ENCODE measurements at places on chromosomes 2 and 18.

DNA sequence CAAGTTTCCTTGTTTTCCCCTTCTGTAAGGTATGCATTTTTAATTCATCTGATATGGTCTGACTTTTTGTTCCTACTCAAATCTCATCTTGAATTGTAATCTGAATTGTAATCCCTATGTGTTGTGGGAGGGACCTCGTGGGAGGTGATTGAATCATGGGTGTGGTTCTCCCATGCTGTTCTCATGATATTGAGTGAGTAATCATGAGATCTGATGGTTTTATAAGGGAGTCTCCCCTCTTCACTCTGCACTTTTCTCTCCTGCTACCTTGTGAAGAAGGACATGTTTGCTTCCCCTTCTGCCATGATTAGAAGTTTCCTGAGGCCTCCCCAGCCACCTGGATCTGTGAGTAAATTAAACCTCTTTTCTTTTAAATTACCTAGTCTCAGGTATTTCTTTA is 476.1 kb downstream of the LPIN1 start:
- DNase-seq: no peak

- DNase-seq: no peak
These were observed 7.5 kb downstream of the ABCG8 start for GRCh38 chr2:43846140-43846793.

- DNase-seq: no peak
These were observed 98.1 kb downstream of the COL6A3 start for GRCh38 chr2:237315829-237316225.

- peak; percentile 40 for DNase-seq
These were observed 54.9 kb upstream of the CAPN13 start for GRCh38 chr2:30862054-30862651.

DNA sequence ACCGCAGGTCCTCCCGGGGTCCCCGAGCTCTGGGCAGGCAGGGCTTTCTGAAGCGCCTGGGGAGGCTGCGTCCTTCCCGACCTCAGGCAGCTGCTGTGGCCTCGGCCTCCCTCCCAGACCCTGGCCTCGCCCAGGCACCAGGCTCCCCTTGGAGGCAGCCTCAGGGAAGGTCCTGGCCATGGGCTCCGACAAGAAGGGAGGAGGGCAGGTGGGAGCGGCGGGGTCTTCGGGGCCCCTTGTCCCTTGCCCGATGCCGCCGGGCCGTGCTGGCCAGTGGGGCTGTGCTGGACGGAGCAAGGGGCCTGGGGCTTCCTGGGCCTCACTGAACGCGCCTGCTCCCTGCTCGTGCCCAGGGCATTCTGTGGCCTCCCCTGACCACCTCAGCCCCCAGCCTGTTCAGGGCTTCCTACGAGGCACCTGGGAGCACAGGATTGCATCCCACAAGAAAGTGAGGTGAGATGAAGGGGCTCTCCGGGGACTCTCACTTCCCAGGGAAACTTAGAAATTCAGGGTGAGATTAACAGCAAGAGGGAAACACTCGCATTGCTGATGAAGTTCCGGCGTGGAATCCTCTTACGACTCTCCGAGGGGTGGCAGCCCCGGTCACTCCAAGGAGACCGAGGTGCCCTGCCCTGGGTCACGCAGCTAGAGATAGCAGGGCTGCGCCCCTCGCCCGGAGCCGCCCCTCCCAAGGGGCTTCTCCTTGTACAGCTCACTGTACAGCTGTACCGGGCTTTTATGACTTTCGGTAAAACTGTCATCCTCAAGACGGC is 778 bp downstream of the MFSD2B start:
- no peak for DNase-seq

DNA sequence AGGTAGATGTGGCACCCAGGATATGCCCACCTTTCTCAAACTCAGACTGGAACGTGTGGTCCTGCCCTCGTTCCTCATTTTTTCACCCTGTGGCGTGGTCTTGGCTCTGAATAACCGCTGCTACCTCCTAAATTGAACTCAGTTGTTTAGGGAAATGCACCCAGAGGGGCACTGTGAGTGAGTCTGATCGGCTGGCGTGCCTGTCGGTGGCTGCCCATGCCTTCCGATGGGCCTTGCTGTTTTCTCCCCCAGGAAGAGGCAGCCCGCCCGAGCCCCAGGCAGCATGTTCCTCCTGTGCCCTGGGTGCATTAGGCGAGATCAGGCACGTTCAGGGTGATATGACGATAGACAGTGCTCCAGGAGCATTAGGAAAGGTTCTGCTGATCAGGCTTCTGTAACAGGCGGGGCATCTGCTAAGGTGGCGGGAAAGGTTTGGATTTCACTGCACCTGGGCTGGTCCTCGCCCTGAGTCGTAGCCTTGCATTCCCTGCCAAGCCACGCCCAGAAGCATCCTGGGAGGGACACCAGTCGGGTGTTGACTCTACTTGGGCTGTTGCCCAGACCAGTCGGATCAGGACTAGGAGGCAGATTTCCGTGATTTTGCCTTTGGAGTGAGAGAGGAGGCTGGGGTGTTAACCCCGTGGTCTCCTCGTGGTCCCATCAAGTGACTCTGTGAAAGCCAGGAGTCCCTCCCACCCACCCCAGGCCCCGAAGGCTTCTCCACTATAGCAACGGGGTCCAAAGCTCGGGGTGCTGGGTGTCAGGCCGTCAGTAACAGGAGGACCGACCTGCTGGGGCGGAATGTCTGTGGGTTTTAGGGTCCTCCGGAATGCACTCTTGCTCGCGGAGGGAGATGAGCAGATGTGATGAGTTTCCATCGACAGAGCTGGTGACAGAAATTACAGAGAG is 75.1 kb downstream of the SH3BP4 start:
- DNase-seq: no peak

DNA sequence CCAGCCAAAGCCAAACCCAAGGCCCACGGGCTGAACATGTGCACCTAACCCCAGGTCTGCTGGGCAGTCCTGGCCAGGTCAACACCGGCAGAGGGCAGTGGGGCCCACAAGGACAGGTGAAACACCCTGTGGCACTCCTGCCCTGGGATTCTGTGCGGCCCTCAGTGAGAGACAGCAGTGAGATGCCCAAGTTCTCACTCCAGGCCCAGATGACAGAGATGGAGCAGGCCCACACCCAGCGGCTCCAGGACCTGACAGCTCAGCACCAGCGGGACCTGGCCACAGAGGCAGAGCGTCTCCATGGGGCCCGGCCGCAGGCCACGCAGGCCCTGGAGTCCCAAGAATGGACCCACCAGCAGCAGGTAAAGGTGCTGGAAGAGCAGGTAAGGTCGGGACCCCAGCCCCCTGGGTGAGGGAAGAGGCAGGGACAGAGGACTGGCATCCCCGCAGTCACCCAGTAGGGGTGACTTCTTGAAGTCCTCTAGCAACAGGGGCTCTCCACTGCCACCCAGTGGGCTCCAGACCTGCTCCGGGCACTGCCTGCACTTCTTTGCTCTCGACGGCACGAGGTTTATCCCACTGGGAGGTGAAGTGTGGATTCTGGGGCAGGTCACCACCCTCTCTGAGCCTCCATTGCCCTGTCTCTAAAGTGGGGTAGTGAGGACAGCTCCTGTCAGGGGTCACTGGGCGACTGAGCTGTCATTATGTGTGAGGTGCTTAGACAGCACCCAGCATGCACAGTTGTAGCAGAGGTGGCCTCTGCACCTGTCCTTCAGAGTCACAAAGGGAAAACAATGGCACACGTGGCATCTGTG is 8.8 kb upstream of the SNED1 start:
- DNase-seq: no peak

- no peak for DNase-seq
These were observed 48.3 kb downstream of the TRIB2 start for GRCh38 chr2:12764849-12765605.

GRCh38 chr2:84832772-84833461 is 48.0 kb downstream of the TRABD2A start:
- DNase-seq: no peak

DNA sequence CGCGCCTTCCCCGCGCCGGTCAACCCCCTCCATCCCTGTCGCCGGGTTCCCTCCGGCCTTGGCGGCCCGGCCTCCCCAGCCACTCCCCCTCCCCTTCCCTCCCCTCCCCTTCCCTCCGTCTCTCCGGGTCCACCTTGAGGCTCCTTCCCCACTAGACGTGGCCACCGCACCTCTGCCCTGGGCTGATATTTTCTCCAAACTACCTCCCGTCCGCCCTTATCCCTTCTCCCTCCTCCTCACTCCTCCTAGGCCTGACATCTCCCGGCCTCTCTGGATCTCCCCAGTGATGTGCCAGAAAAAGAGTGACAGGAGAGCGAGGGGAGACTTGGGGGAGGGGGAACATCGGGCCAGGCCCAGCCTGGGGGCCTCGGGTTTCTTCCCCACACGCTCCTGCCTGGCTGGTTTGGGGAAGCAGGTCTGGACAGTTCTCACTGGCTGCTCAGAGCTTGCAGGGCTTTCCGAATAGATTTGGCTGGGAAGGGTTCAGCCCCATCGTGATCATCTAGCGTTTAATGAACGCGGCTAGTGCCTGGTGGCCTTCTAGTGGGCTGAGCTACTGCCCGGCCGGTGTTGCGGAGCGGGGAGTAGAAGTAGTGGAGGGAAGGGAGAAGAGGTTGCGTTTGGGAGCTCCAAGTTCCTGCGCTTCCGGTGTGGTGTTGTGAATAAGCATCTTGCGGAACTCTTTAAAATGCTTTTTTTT is 641 bp downstream of the MAPRE3 start:
- peak; percentile 9 for DNase-seq

DNA sequence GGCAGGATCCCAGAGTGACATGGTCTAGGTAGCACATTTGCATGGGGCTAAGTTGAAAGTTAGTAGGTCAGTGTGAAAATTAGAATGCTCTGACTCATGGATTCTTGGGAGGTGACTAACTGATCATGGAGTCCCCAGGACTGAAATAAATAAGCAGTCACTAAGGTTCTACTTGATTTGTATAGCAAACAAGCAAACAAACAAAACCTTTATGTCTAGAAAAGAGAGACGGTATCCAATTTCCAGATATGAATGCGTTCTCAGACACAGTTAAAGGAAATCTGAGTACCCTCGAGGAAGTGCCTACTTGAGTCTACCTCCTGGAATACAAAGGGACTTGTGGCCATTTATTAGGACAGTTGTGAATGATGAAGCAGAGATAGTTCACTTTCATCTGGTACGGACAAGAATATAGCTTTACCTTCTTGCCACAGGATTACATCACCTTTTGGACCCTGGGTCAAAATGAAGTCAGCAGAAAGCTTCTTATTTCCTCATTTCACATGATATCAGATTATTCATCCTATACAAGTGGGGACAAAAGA is 54.3 kb upstream of the AGPS start:
- DNase-seq: no peak

DNA sequence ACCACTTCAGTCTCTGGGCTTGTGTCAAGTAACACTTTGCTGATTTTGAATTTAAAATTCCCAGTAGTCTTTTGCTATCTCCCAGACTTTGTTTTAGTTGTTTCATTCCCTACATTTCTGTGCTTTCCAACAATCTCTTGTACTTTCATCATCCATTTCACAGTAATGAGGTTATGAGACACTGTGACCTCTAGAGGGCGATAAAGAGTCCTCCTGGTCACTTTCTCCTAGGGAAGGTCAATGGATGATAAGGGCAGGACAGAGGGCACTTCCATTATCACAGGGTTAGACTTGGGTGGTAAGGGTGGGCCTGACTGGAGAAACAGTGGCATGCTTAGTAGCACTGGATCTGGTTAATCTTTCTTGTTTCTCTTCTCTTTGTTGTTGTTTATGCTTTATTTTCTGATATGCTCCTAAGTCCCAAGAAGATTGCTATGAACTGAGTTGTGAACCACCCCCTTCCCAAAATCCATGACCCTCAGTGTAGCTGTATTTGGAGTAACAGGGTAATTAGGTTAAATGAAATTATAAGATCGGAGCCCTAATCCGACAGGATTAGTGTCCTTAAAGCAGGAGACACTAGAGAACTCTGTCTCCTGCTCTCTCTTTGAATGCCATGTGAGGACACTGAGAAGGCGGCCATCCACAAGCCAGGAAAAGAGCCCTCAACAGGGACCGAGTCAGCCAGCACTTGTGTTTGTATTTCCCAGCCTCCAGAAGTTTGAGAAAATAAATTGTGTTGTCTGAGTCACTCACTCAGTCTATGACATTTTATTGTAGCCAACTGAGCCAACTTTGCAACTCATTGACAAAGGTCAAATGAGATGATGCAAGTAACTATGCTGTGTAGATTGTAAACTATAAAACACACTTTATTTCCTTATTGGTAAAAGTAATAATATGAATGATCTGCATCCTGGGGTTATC is 779.2 kb downstream of the CNTNAP5 start:
- DNase-seq: no peak

DNA sequence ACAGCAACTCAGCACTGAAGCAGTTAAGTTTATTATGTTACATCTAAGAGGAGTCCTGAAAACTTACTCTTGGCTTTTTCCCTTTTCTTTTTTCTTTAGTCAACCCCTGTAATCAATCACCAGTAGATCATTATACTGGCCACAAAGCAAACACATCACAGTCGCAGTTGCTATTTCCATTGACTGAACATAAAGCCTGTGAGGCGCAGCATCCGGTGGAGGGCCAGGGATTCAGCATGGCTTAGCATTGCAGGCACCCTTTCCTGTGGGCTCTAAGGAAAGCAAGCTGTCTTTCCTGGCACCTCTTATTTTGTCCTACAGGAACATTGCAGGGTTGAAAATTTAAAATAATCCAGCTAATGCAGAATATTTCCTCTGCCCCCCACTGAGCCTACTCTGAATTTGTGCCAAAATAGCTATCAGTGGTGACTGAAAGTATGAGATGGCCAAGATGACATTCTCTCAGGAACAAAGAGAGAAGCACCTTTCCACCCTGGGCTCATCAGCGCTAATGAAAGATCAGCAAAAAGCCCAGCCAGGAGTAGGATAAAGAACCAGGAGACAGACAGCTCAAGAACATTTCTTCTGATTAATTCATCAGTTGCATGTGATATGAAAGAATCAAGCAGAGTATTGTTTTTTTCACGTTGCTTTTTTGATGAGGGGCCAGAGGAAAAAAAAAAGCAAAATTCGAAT is 85.3 kb upstream of the SULT1C3 start:
- no peak for DNase-seq

- DNase-seq: no peak
These were observed 272.6 kb upstream of the SLC14A2 start for GRCh38 chr18:45342653-45343052.

GRCh38 chr18:26089293-26090129 is 902 bp downstream of the SS18 start:
- DNase-seq: no peak

DNA sequence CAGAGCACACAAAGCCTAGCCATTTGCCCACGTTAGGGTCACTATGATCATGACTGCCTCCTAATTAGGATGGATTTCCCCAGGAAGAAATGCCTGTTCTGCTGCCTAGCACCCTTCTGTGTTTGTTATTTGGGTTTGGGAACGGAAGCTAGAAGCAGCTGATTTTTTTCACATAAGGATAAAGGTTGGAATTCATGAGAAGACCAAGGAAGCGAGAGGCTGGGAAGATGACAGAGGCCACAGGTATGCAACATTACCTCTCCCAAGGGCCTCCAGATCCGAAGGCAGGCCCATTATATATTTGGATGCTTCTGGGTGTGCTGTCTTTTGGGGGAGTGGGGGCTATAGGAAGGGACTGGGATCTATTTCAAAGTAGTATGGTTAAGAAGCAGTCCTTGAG is 204.7 kb downstream of the FBXO15 start:
- no peak for DNase-seq

- no peak for DNase-seq
These were observed 32.5 kb upstream of the CCL20 start for GRCh38 chr2:227780981-227781615.

Measured in stimulated activated naive CD8-positive, alpha-beta T cell treated with anti-CD3 and anti-CD28 coated beads, Interleukin-15, Interleukin-2, amounts not matched to agents 100 U/mL and 50 U/mL, for 24 hours (primary cell).